ENCODE measurements at places on chromosomes 5 and 9. TPM values are rescaled to one million over a fixed set of nuclear protein-coding genes. Genes with fewer than 3 reads are reported as not detected.

Gene SYNPO
- not detected for total RNA-seq

Gene CAVIN4
- total RNA-seq: 0.19 TPM

Gene SLC25A46
- total RNA-seq: 47.0 TPM

Gene PLCXD3
- total RNA-seq: not detected

Gene ADCY2
- not detected for total RNA-seq

Gene PHAX
- 51.7 TPM for total RNA-seq

Gene OLFML2A
- not detected for total RNA-seq

Gene GRXCR2
- total RNA-seq: not detected

Gene GRIN3A
- total RNA-seq: not detected

Gene SPATA31D1
- not detected for total RNA-seq

Gene AP3B1
- total RNA-seq: 40.1 TPM

Gene FOXD4L3
- total RNA-seq: not detected

Gene PCDHGC4
- total RNA-seq: not detected

Gene HARS1
- total RNA-seq: 109 TPM

Gene OLFM1
- total RNA-seq: 0.19 TPM

All from activated CD4-positive, alpha-beta T cell treated with anti-CD3 and anti-CD28 coated beads, Interleukin-2, amount 10 ng/mL, durations not matched to agents 24 days and 14 days (primary cell).